ENCODE measurements at places on chromosomes 12 and 14. TPM values are rescaled to one million over a fixed set of nuclear protein-coding genes. Genes with fewer than 3 reads are reported as not detected.

MGAT4C gene
- 0.03 TPM for polyA plus RNA-seq

SALL2 gene
- polyA plus RNA-seq: 4.1 TPM

ZNF664 gene
- 68.2 TPM for polyA plus RNA-seq

TAS2R7 gene
- not detected for polyA plus RNA-seq

CCNB1IP1 gene
- polyA plus RNA-seq: 75.4 TPM

SYT1 gene
- polyA plus RNA-seq: not detected

LUM gene
- polyA plus RNA-seq: 92.4 TPM

ING4 gene
- 63.7 TPM for polyA plus RNA-seq

GUCY2C gene
- 3.0 TPM for polyA plus RNA-seq

SLC38A6 gene
- polyA plus RNA-seq: 8.5 TPM

PPFIA2 gene
- 5.4 TPM for polyA plus RNA-seq

HOXC13 gene
- polyA plus RNA-seq: not detected

TCL1B gene
- polyA plus RNA-seq: not detected

TROAP gene
- 0.10 TPM for polyA plus RNA-seq

TAS2R9 gene
- not detected for polyA plus RNA-seq

SRRM4 gene
- 0.13 TPM for polyA plus RNA-seq

AHNAK2 gene
- polyA plus RNA-seq: 4.6 TPM

A2M gene
- 1,278 TPM for polyA plus RNA-seq

ALX1 gene
- 0.25 TPM for polyA plus RNA-seq

TAS2R14 gene
- polyA plus RNA-seq: 2.0 TPM

CLMN gene
- polyA plus RNA-seq: 6.1 TPM

OR6C4 gene
- polyA plus RNA-seq: not detected

CLEC4C gene
- polyA plus RNA-seq: not detected

PPM1A gene
- 26.4 TPM for polyA plus RNA-seq

CDKN3 gene
- 2.2 TPM for polyA plus RNA-seq
